Stimulated activated CD4-positive, alpha-beta T cell treated with anti-CD3 and anti-CD28 coated beads, Interleukin-15, amount 100 ng/mL, for 48 hours (primary cell): ENCODE measurements at places on chromosomes 2 and 18.

DNA sequence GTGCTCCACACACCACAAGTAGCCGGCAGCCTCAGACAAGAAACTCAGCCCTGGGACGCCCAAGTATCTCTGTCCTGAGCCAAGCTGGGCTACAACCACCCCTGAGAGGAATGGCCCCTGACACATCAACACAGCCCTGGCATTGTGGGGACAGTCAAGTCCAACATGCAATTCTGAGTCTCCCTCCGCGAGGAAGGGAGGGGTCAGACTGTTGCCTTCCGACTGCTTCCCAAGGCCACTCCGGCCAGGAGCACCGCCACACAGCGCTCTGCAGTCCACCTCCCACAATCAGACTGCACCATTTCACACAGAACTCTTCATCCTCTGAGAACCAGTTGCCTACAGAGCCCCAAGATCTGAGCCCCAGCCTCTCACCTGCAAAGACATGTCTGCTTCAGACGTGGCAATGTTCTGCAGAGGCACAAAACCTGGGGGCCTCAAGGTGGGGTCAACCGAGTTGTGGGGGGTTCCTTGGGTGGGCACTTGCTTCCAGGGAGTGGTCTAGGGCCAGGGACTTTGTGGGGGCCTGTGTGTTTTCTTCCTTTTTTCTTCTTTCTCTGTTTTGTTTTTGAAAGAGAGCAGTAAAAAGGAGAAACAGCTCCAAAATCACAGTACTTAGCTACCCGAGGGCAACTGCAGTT is 76.7 kb upstream of the SALL3 start:
- DNase-seq = no peak

DNA sequence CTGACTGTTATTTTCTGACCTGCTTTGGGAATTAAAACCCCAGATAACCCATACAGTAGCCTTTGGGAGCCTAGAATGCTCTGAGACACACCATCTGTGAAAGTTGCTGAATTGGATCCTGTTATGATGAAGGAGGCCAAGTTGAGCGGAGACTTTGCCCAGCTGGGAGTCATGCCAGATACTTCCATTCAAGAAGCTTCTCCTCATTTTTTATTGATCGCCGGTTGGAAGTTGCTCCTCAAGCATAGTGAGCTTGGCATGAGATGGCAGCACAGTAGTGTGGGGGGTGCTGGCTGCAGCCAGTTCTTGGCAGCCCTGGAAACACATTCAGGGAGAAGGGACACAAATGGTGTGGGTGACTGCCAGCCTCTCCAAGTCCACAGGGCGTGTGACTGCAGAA is 270.7 kb upstream of the NRP2 start:
- DNase-seq = no peak

DNA sequence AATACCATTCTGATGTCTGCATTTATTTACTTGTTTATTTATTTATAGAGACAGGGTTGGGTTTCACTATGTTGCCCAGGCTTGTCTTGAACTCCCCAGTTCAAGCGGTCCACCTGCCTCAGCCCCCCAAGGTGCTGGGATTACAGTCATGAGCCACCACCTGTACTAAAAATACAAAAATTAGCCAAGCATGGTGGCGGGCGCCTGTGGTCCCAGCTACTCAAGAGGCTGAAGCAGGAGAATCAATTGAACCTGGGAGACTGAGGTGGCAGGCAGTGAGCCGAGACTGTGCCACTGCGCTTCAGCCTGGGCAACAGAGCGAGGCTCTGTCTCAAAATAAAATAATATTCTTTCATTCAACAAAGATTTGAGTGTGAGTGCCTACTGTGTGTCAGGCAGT is 2.0 kb upstream of the ATP8B1 start:
- no peak for DNase-seq

DNA sequence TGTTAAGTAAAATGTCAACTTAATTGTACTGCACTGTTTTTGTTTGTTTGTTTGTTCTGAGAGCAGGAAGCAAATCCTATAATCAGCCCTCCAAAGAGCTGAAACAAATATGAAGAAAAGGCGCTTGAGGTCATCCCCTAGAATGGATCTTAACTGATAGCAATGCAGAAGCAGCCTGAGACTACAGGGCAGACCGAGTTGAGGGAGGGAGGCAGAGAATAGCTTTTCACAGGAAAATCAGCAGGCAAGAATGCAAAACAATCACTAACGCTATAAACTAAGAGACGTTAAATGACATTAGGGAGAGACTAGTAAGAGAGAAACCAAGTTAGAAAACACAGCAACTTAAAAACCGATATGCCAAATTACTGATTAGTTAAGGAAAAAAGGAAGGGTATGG is 37.2 kb downstream of the GALNT1 start:
- no peak for DNase-seq

DNA sequence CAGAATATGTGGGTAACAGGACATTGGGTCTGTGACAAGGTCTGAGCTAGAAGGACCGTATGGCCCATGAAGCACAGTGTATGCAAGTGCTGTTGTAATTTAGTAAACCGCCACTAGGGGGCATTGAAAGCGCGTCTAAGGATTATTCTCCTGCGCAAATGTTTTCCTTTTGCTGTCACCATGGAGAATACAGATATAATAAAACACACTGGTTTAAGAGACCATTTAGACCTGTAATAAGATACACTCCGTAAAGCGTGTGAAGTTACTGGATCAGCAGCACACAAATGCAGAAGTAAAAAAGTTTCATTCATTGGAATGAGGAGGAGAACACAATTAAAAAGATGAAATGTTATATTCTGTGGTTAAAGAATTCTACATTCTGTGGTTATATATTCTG is 272.4 kb downstream of the AGAP1 start:
- DNase-seq = peak; percentile 16

DNA sequence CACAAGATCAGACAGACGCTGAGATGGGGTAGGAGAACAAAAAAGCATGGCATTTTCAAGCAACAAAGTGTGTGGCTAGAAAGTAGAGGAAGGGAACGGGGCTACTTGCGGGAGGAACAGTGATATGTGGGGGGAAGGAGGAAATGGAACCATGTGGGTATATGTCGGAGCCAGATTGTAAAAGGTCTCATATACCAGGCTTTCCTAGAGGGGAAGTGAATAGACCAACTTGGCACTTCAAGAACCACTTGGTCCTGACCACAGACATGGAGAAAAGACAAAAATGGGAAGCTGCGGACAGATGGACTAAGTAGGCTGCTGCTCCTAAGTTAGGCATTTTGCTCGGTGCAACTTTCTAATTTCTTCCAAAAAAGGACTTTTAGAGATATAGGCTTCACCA is 196.0 kb downstream of the DCC start:
- no peak for DNase-seq

DNA sequence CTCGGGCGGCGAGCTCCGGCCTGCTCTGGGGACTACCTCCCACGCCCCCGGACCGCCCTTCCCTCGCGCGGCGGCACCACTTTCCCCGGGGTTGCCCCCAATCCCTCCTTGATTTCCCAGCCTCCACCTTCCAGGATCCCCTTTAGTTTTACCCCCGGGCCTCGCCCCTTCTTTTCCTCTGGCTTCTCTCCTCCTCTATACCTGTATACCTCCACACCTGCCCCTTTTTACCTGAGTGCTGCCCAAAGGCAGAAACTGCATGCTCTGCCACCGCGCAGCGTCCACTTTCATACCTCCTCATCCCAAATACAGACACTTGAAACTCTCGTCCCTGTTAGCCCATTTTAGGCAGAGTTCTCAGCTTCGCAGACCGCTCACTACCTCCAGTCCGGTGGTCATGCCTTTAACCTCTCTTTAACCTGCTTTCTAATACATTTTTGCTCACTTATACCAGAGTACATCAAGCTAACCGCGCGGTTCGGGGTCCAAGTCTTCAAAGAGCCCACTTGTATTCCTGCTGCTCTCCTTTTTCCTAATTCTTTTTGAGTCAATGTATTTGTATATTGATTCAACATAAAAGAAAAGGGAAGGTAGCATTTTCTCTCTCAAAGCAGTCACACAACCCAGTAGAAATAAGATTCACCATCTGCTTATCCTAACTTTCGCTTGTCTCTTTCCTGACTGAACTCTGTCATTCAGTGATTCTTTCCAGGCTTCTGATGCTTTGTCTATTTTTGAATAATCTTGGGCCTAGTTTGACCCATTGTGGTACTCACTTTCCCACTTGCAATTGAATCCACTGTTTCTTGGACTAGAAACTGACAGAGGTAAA is 901 bp downstream of the SPOPL start:
- DNase-seq = no peak

DNA sequence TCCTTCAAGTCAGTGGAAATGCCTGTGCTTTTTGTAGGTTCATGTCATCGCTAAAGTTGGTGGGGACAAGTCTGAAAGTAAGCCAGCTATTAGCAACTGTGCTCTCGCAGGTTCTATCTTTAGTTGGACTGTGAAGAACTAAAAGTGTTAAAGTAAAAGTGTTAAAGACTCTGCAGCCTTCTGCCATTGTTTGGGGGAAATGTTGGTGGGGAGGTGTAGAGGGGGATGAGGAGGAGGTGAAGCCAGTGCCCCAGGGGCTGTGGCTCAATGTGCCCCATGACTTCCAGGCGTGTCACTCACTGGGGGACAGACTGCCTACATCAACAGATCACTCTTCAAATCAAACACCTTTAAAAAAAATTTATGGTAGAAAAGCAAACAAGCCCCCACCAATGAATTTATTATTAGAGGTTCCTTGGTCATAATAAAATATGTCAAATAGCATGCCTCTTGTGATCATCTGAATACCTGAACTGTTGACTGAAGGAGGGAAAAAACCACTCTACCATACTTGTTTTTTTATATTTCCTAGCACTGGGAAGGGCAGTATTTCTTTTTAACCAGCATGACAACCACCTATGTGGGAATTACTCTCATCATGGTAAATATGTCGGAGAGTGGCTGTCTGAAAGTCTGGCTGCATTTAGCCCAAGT is 19.3 kb downstream of the TGFA start:
- DNase-seq = no peak

DNA sequence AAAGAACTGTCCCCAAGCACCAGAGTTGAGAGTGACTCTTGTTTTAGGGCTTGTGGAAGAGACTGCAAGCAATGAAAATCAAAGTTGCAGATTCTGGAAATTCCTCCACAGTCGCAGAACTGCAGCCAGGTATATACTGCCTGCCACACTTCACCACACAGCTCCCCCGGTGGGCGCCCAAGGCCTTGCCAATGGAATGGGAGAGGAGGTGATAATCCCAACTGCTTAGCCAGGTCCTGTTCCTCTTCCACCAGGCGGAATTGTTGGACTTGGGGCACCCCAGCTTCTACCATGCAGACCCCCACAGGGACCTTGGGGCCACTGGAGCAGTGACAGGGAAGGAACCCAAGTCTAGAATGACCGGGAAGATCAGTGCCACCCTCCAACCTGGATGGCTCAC is 4.8 kb upstream of the PDIA6 start:
- no peak for DNase-seq

- DNase-seq = no peak
Measured at GRCh38 chr2:47297767-47298425, 105.1 kb upstream of the MSH2 start.

GRCh38 chr2:165408186-165408585 is 61.3 kb upstream of the CSRNP3 start:
- no peak for DNase-seq

- no peak for DNase-seq
Measured at GRCh38 chr2:42566025-42566424, 2.4 kb upstream of the MTA3 start.

GRCh38 chr2:184312970-184313369 is 285.4 kb upstream of the ZNF804A start:
- no peak for DNase-seq

GRCh38 chr2:223095207-223095606 is 43.2 kb downstream of the KCNE4 start:
- no peak for DNase-seq

DNA sequence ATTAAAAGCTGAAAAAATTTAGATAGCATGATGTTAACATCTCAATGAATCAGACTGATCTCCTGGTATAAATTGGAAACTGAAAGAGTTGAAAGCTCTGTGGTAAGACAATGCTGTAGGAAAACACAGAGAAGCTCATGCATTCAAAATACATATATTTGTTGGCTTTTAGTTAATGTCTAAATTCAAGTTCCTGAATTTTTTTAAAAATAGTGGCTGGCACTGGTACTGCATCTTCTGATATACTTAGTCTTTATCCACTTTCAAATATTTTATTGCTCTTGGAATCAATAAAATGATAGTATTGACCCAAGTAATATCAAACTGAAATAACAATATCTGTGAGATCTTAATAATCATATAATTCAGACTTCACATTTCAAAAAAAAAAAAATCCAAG is 151.4 kb upstream of the FIGN start:
- no peak for DNase-seq

- no peak for DNase-seq
Measured at GRCh38 chr2:186281726-186282125, 204.3 kb upstream of the ZC3H15 start.

DNA sequence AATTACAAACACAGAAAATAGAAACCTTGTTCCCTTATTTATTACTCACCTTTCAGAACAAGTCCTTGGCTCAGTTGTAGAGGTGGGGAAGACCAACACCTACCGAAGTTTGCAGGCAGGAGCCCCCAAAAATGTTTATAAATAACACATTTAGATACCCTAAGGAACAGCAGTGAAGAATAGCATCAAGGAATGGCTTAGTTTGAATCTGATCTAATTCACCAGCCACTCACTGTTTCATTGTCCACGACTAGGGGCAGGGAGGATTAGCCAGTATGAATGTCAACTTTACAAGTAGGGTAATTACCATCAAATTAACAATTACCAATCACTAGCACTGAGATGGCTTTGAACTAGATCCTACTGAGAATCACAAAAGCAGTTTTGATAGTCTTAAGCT is 65.4 kb downstream of the PRPF40A start:
- no peak for DNase-seq

GRCh38 chr2:201406077-201406662 is 45.1 kb downstream of the TRAK2 start:
- DNase-seq = no peak

- no peak for DNase-seq
Measured at GRCh38 chr18:67589325-67589724, 72.8 kb upstream of the DSEL start.

- DNase-seq = no peak
Measured at GRCh38 chr2:241541564-241542277, 16.8 kb upstream of the BOK start.

DNA sequence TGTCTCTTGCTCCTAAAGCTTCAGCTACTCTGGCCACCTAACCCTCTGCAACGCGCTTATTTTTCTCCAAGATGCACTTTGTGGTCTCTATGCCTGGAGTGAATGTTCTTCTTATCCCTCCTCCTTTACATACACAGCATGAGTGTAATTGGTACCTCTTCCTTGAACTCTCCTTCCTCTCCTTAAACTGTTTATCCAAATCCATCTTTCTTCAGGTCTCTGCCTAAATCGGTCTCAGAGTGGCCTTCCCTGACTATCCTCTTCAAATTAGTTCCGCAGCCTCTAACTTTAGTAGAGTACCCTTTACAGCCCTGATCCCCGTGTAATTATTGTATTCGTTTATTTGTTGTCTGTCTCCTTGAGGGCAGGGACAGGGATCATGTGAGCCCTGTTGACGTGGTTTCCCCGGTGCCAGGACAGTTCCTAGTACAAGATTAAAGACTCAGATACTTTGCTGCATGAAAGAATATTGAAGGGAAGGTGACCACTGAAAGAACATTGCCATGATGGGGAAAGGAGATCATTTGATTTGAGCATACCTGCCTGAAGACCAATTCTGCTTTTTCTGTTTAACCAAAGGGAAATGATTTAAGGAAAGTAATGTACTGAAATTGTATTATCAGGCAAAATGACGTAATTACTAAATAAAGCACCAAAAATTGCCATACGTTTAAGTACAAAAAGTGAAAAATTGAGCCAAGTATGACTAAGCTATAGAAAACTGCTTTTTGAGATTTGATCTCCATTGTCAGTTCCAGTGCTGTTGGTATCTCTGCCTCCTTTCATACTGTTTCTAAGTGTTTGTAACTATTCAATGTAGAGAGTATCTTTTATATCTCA is 1.2 kb downstream of the CNOT9 start:
- no peak for DNase-seq
